ENCODE measurements at places on chromosomes 4 and X.

DNA sequence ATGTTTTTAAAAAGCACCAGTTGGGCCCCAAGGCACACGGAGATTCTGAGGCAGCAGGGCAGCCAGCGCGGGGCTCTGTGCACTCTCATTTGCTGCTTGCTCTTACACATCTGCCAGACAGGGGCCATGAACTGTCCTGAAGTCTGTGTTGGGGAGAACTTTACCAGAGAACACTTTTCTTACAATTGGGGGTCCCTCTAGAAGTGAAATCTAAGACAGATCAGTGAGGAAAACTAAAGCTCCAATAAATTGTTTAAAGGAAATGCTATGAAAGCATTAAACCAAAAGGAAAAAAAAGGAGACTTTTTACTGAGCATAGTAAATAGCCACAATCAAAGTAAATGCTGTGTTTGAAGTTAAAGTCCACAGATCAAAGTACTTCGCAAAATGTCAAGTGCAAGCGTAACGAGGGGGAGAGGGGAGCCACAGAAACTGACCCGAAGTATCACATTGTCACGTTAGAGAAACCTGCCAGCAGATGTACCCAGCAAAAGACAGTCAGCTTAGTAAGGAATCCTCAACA lies 37.8 kb downstream of the SORBS2 start:
- DNase-seq, result no peak

- no peak for DNase-seq
Observed at GRCh38 chrX:134388161-134389109, 71.5 kb upstream of the HPRT1 start.

DNA sequence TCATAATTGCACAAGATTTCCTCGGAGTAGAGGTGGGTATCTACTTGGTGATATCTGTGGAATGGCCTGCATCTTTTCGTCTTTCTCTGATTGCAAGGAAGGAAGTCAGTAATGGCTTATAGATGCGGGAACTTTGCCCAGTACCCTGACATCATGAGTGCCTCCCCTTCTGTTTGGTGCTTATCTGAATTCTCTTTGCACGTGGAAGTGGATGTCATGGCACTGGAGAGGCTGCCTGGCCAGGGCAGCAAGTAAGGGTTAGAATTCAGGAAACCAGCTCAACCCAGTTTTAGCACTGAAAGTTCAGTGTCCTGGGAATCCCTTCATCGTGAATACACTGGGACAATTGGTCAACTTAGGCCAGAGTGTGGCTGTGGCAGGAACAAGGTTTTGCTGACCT lies 83.5 kb upstream of the RAPGEF2 start:
- no peak for DNase-seq

DNA sequence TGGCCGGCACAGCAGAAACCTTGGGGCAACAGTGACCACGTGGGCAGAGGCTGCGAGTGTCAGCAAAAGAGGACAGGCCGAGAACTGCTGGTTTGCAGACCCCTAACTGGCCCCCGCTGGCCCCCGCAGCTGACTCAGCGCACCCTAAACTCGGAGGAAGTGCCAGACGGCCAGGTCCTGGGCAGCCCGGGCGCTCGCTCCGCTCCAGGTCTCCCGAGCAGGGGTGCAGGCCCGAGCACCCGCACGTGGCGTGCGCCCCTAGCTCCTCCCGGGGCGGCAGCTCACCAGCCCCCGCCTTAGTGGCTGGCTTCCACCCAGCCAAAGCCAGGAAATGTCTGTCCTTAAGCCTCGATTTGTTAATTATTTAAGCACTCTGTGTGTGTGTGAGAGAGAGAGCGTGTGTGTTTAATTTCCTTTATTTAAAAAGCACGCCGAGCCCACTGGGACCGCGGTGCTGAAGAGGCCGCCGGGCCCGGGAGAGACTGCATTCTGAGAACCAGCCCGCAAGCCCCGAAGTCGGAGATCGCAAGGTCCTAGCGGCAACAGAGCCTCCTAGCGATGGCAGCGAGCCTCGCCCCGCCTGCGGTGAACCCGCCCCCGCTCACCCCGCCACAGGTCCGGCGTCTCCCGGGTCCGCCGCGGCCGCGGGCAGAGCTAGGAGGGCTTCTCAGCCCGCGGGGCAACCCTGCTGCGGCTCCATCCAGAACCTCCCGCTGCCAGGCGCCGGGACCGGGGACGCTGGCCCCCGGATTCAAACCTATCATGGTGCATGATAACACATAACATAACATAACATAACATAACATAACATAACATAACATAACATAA lies 45.9 kb upstream of the CDKN2AIP start:
- peak; percentile 82 for DNase-seq

GRCh38 chr4:88277711-88278225 lies 6.6 kb downstream of the PPM1K start:
- DNase-seq, result no peak

GRCh38 chr4:30952526-30953219 lies 232.5 kb downstream of the PCDH7 start:
- DNase-seq, result no peak

DNA sequence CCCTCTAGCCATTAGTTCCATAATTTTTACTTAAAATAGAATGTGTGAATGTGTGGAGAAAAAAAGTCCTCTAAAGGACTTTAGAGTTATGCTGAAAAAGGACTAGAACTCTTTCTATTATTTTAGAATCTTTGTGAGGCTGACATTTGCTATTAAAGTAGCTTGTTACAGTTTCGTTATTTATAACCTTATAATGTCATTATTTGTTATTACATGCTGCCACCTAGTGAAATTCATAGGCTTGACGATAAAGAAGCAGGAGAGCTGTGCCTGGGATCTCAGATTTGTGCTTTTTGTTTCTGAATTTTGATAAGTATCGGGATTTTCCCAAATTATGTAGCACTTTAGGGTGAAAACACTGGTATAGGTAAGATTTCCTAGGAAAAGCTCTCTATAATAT lies 38.5 kb upstream of the TAPT1 start:
- no peak for DNase-seq

DNA sequence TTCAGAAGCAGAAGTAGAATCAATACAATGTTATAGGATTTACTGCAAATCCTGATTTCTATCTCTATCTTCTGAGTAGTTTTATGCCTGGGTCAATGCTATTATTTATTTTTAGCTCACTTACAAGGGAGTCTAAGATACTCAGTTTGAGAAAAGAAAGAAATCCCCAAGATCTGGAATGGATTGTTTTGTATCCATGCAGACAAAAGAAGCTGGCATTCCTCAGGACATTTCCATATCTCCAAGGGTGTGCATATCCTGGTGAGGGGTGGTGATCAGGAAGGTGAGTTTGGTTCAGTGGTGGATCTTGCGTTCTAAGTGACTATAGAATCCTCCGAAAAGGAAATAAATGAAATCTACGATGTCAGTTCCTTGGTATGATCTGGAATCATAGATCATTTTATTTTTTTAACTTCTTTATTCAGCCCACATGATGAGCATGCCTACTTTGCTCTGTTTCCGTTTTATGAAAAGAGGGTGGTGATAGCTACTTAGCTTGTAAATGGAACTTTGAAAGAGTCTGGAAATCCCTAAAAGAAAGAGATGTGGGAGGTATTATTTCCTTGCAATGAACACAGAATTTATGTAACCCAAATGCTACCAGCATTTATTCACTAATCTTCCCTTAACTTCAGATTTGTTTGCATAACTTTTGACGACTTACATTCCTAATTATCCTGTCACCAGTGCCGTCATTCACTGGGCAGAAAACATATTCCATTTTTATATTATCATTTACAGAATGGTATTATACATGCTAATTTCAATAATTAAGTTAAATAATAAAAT lies 81.1 kb upstream of the RAPGEF2 start:
- no peak for DNase-seq

DNA sequence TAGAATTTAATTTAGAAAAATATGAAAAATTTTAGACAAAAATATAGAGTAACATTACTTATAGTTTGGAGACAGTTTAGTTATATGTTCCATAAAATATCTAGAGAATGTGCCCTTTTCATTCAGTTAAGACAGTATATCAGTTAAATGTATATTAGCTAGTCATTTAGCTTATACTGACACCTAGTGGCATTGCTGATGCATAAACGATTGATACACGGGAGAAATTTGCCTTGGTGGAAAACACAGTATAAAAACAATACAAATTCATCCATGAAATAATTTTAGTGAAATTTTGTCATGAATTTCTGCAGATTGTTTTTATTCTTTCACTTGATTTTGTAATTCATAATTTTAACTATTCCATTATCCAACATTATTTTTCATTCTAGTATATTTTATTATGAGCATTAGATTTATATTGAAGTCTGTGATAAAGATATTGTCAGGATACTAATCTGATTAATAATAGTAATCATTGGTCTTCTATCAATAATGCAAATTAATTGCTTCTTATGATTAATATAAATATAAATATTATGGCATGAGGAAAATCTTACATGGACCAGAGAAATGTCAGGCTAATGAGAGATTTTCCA lies 219.0 kb downstream of the TLL1 start:
- DNase-seq, result no peak

GRCh38 chr4:38114386-38115150 lies 154.4 kb downstream of the PTTG2 start:
- DNase-seq, result no peak

GRCh38 chr4:102047616-102048015 lies 257.1 kb downstream of the BANK1 start:
- no peak for DNase-seq

GRCh38 chr4:112604589-112604988 lies 32.1 kb downstream of the ZGRF1 start:
- DNase-seq, result peak; percentile 43

GRCh38 chr4:58406762-58407161 lies 1296.6 kb upstream of the IGFBP7 start:
- DNase-seq, result no peak

DNA sequence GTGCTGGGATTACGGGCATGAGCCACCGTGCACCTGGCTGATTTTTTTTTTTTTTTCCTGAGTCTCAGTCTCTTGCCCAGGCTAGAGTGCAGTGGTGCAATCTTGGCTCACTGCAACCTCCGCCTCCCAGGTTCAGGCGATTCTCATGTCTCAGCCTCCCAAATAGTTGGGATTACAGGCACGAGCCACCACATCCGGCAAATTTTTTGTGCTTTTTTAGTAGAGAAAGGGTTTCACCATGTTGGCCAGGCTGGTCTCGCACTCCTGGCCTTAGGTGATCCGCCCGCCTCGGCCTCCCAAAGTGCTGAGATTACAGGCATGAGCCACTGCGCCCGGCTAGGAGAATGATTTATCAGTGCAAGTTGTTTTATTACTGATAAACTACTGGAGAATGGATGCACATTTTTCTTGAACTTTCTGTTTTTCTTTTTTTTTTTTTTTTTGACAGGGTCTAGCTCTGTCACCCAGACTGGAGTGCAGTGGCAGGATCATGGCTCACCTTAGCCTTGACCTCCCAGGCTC lies 39.7 kb upstream of the DHRSX start:
- DNase-seq, result no peak

Measured in right forelimb (tissue), 1 donor.